M059J (cell line): ENCODE measurements at places on chromosomes 3 and 15. TPM values are rescaled to one million over a fixed set of nuclear protein-coding genes. Genes with fewer than 3 reads are reported as not detected.

Gene TPRG1
- total RNA-seq, result 0.42 and 2.9 TPM in 2 replicates

DNA sequence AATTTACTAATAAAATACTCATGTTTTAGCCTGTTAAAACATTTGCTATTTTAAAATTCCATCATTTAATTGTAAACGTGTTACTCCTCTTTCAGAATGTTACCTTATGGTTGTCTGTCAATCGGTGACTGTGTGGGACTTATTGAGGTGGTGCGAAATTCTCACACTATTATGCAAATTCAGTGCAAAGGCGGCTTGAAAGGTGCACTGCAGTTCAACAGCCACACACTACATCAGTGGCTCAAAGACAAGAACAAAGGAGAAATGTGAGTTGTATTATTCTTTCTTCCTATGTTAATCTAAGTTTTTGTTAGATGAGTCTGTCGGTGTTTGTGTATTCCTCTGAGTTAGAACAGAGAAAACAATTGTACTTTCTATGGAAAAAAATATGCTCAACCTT lies 21.7 kb downstream of the KCNMB3 start:
- DNase-seq, result no peak

Gene ALDH1L1
- 0.54 and 1.2 TPM in 2 replicates for total RNA-seq

GRCh38 chr3:118181274-118181673 lies 853.4 kb downstream of the IGSF11 start:
- DNase-seq, result no peak

Gene CCDC39
- not detected in 2 replicates for total RNA-seq

GRCh38 chr15:92140796-92141195 lies 252.9 kb upstream of the ST8SIA2 start:
- no peak for DNase-seq

GRCh38 chr3:71075494-71075893 lies 508.0 kb downstream of the FOXP1 start:
- DNase-seq, result no peak

- DNase-seq, result no peak
Measured at GRCh38 chr3:67567893-67568292, 86.5 kb downstream of the SUCLG2 start.

DNA sequence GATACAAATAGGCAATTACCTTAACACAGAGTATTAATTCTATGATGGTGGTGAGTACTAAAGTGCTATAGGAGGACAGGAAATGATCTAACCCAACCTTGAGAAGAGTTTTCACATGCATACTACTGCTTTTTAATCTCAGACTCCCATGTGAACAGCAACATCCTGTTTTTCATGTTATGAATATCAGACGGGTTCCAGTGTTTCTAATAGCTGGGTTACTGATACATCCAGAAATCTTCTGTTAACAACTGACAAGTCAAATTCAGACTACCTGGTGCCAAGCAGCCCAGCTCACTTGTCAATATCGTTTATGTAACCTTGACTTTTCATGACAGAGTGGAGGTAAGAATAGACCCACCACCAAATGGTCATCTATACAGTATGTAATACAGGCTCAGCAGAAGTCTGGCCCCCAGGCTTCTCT lies 220.2 kb upstream of the COL8A1 start:
- no peak for DNase-seq

- no peak for DNase-seq
Measured at GRCh38 chr3:28590860-28591259, 242.2 kb upstream of the AZI2 start.

Gene LRRIQ4
- total RNA-seq, result not detected in 2 replicates

DNA sequence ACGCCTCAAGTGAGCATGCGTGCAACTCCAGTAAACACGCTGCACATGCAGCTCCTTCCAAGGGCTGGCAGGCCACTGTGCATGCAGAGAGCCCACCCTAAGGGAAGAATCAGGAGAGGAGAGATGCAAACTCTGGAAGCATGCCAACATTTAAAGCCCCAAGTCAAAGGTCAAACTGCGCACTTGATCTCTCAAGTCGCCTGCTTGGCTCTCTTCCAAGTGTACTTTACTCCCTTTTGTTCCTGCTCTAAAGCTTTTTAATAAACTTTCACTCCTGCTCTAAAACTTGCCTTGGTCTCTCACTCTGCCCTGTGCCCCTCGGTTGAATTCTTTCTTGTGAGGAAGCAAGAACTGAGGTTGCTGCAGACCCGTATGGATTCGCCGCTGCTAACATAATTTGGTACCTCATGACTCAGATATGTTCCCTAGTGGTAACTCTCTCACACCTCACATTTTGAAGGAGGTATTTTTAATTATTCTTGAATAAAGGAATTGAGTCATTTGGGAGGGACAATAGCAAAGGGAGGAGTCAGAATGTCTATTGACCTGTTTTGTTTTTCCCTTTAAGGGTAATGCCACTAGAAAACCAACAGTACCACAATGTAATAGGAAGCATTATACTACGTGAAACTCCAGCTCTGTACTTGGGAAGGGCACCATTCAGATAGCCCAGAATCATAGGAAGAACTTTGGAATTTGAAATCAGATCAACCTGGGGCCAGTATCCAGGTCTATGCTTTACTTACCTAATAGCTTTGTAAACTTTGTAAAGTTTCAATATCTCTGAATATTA lies 19.6 kb upstream of the DGKG start:
- no peak for DNase-seq

Gene RHOA
- total RNA-seq, result 398 and 500 TPM in 2 replicates

Gene IL17RB
- 0.25 TPM in 1 of 2 replicates, not detected in the other for total RNA-seq

Gene ACAA1
- total RNA-seq, result 10.0 and 13.2 TPM in 2 replicates

- DNase-seq, result no peak
Measured at GRCh38 chr15:72463702-72464101, 10.4 kb upstream of the ARIH1 start.

DNA sequence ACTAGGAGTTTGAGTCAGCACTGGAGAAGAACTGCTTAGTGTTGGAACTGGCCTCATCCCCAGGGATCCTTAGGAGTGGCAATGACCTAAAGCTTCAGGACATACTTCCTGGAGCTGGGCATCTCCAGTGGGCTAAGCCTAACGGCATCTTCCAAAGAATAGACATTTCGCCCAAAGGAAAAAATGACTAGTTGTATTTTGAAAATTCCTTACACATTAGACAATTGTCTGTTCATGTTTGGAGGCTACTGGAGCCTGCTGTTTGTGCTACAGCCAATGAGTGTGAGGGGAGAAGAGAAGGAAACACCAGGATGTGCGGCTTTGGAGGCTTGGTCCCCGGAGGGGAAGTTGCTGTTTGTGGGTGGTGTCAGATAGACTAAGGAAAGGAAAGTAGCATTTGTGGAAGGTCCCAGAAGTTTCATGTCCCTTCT lies 77.6 kb downstream of the POLR2M start:
- DNase-seq, result peak; percentile 94

DNA sequence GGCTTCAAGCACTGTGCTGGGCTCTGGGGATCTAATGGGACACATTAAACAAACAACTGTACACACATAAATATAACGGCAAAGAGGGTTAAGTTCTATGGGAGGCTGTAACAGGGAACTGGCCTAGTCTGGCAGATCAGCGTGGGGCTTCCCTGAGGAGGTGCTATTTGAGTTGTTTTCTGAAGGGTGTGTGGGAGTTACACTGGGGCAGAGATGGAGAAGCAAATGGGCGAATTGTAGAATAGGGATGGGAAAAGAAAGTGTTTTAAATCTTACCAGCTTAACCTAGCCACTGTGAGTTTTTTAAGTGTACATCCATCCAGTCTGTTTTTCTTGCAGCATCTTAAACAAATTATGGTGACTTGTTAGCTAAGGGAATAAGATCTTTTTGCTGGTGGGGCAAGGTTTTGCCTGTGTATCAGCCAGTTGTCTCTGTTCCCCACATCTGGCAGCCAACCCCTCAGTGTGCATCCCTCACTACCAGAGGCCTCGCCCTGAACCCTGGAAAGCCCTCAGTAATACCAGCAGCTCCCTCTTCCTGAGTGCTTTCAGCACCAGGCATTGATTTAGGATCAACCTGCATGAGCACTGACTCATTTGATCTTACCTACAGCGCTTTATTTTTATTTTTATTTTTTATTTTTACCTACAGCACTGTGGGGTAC lies 10.9 kb upstream of the IL16 start:
- DNase-seq, result no peak

Gene CPNE9
- total RNA-seq, result not detected in 2 replicates

Gene PHLDB2
- 63.7 and 89.3 TPM in 2 replicates for total RNA-seq

DNA sequence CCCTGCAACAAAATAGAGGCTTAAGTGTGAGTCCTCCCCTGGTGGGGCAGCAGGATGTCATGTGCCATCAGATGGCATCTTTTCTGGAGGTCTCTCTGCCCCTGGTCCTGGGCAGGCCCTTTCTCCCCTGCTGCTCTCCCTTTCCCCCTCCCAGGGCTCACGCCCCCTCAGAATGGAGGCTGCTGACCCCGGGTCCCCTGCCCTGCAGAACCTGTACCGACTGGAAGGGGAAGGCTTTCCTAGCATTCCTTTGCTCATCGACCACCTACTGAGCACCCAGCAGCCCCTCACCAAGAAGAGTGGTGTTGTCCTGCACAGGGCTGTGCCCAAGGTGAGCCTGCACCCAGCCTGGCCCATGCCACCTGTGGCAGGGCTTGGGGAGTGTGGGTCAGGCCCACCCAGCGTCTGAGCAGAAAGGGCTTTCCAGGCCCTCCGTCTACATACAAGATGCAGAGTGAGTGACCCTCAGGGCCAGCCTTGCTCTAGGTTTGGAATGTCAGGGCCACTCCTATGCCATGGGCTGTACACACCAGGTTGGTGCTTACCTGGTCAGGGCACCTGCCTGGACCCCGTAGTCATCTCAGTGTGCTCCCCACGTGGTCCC lies 7.1 kb downstream of the FES start:
- DNase-seq, result no peak

DNA sequence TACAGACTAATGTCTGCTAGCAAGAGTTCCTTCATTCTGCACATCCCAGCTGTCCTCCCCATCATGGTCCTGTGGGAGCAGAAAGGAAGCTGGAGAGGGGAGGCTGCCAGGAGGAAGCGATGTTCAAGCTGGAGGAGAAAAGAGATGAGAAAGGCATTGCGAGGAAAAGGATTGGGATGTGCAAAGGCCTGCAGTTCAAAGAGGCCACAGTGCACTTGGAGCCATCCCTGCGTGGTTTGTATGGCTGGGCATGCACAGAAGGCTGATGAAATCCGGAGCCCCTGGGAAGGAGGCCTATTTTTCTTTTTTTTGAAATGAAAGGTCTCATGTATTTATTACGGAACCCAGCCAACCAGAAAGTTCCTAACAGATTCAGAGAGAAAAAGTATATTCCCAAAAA lies 22.8 kb downstream of the AMOTL2 start:
- no peak for DNase-seq

DNA sequence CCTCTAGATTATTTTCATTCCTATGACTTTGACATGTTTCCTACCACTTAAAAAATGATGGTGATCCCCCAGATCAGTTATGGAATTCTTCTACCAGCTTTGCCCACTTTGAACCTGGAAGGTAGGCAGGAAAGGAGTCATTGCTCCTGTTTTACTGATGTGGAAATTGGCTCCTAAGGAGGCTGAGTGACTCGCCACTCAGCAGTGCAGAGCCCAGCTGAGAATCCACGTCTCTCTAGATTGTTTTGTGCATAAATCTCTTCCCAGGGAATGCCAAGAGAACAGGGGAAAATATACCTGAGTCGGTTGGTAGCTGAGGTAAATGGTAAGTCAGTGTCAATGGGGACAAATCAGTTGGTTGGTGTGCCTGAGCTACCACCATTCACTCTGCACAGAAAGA lies 4.7 kb downstream of the LTF start:
- DNase-seq, result peak; percentile 44

Gene MESD
- 21.3 and 32.9 TPM in 2 replicates for total RNA-seq

DNA sequence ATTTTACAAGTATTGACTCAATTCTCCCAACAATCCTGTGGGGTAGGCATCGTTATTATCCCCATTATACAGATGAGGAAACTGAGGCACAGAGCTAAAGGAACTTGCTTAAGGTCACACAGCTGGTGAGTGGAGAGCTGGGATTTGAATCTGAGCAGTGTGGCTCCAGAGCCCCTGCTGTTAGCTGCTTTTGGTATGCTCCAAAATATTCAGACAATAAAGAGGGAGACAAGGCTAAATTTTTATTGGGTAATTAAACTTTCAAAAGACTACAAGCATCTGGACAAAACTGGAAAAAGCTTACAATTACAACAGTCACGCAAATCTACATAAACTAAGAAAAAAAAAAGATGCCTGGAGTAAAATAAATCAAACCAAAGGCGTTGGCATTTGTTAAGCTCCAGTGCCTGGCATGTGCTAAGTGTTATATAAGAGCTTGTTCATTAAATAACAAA lies 27.7 kb downstream of the CCDC13 start:
- no peak for DNase-seq

Gene MCTP2
- total RNA-seq, result 0.30 and 0.91 TPM in 2 replicates

Gene UACA
- 31.4 and 43.0 TPM in 2 replicates for total RNA-seq

Gene PLCL2
- total RNA-seq, result 0.71 TPM in 2 replicates

DNA sequence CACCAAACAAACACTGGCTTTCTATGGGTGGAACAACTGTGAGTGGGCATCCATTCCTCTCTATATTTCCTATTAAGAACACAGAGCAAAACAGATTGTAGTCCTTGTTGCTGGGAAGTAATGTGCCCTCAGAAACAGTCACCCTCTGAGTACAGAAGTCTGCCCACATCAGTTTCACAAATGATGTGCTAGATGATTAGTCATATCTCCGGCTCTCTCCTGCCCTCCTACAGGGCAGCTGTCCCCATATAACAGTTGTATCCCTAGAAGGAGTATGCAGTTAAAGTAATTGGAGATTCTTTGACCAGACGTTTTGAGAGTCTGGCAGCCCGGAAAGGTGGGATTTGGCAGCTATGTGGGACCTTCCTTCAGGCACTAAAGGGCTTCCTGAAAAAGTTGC lies 159.9 kb downstream of the APBA2 start:
- peak; percentile 71 for DNase-seq

DNA sequence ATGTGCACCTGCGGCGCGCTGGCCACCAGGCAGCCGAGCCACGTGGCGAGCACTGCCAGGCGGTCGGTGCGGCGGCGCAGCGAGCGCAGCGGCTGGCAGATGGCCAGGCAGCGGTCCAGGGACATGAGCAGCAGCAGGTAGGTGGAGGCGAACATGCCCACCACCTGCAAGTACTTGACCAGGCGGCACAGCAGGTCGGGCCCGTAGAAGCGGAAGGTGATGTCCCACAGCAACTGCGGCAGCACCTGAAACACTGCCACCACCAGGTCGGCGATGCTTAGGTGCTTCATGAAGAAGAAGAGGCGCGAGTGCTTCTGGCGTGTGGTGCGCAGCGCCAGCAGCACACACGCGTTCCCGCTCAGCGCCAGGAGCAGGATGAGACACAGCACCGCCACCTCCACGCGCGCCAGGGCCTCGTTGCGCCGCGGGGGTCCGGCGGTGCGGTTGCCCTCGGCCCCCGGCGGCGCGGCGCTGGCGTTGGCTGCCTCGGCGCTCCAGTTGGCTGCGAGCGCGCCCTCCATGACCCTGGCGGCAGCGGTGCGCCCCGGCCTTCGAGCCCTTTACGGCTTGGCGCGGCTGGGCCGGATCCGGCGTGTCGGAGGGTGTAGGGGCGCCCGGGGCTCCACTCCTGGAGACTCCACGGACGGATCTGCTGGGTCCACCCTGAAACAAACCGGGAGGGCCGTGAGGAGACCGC lies 1.6 kb downstream of the OXTR start:
- DNase-seq, result no peak

Gene CRYGS
- 0.47 and 0.57 TPM in 2 replicates for total RNA-seq

Gene ATP13A5
- total RNA-seq, result not detected in 2 replicates

- DNase-seq, result peak; percentile 96
Measured at GRCh38 chr3:194740859-194741491, 55.3 kb downstream of the FAM43A start.

Gene GOLGA6D
- not detected in 2 replicates for total RNA-seq

GRCh38 chr3:18111796-18112232 lies 313.3 kb downstream of the SATB1 start:
- peak; percentile 50 for DNase-seq

GRCh38 chr3:136149667-136150066 lies 46.5 kb downstream of the MSL2 start:
- peak; percentile 73 for DNase-seq

GRCh38 chr3:141288336-141288990 lies 56.8 kb downstream of the PXYLP1 start:
- no peak for DNase-seq

Gene RARRES1
- 1.8 and 3.7 TPM in 2 replicates for total RNA-seq

Gene EPM2AIP1
- total RNA-seq, result 5.1 and 8.1 TPM in 2 replicates
